Sciatic nerve (tissue), 2 donors: ENCODE measurements at places on chromosomes 4 and X. TPM values are rescaled to one million over a fixed set of nuclear protein-coding genes. Genes with fewer than 3 reads are reported as not detected.

Gene TMEM150C
- total RNA-seq = 14.3 TPM

Gene MAGEB6
- not detected for total RNA-seq

Gene HTRA3
- 23.7 TPM for total RNA-seq

DNA sequence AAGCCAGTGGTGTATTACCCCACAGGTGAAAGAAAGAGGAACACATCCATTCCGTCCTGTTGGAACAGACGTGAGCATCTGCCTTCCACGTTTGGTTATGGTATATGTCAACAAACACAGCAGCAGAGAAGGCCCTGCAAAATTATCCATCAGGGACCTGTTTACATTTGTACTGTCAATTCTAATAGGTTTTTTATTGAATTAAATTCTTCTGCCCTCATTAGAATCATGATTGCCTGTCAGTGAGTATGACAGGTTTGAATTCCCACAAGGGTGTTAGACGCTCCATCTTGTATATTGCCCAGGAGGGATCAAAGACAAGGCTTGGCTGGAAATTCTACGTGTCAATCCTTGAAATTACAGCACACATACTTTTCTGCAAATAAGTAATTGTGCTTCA, 339.9 kb upstream of the NOCT start:
- no peak for DNase-seq

DNA sequence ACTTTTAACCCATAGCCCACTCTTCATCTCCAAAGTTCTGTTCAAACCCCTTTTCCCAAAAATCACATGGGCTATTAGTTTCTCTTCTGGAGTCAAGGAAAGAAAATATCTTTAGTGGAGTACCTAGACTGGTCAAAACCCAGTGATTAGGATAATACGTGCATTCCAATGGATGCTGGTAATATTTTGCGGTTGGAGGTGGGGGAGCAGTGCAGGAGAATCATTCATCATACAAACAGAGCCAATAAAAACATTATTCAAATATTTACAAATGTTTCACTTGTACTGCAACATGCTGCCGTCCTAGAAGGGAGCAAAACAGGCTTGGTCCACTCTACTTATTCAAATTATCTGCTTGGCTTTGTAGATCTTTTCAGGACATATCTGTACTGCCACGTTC, 57.2 kb upstream of the RAB9B start:
- no peak for DNase-seq

- no peak for DNase-seq
These were observed 110.6 kb upstream of the FSTL5 start for GRCh38 chr4:162274354-162274753.

DNA sequence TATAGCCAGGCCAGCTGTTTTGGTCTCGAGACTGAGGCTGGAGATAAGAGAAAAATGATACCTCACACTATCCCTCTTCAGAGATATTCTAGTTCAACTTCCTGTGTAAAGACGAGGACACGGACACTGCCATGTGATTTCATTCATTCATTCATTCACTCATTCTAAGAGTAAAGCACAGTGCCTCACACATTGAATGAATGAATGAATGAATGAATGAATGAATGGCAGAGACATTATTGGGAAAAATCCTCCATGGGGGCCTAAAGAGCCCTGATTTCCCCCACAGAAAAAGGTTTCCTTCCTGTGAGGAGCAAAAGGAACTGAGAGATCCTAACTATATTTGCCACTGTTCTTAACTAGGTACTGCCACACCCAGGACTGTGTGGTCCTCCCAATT, 183.4 kb upstream of the MAP3K15 start:
- DNase-seq = no peak

- no peak for DNase-seq
These were observed 483.7 kb upstream of the FTHL17 start for GRCh38 chrX:31555506-31555905.

- DNase-seq = no peak
These were observed 162.0 kb upstream of the ATP6AP2 start for GRCh38 chrX:40418813-40419195.

GRCh38 chr4:100895556-100896197, 377.9 kb upstream of the EMCN start:
- DNase-seq = no peak

- no peak for DNase-seq
These were observed 722 bp downstream of the SLC10A7 start for GRCh38 chr4:146520896-146521540.

DNA sequence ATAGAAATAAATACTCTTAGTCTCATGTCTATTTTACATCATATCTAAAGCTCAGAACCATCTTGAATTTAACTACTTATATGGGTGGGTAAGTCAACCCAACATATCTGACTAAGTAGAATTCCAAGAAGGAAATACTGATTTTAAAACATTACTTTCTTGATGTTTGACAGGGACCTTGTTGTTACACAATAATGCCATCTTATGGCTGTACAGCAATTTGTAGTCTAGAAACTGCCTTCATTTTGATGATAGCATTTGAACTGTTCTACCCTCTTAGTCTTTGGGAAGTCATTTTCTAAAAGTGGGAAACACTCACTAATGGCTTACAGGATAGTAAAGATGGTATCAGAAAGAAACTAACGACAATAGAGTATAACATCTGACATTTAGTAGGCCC, 929.5 kb downstream of the DMD start:
- DNase-seq = no peak
